ENCODE measurements at places on chromosomes 3 and 15. TPM values are rescaled to one million over a fixed set of nuclear protein-coding genes. Genes with fewer than 3 reads are reported as not detected.

PRR20G gene
- not detected for polyA plus RNA-seq

AADAC gene
- polyA plus RNA-seq: not detected

SLC7A14 gene
- polyA plus RNA-seq: 14.6 TPM

SLC30A4 gene
- polyA plus RNA-seq: 6.9 TPM

BDH1 gene
- 46.5 TPM for polyA plus RNA-seq

SLC22A13 gene
- 0.42 TPM for polyA plus RNA-seq

SPATA12 gene
- polyA plus RNA-seq: 0.20 TPM

ERICH6 gene
- 0.89 TPM for polyA plus RNA-seq

MYO5C gene
- 4.2 TPM for polyA plus RNA-seq

SMCO1 gene
- polyA plus RNA-seq: 0.23 TPM

DNA sequence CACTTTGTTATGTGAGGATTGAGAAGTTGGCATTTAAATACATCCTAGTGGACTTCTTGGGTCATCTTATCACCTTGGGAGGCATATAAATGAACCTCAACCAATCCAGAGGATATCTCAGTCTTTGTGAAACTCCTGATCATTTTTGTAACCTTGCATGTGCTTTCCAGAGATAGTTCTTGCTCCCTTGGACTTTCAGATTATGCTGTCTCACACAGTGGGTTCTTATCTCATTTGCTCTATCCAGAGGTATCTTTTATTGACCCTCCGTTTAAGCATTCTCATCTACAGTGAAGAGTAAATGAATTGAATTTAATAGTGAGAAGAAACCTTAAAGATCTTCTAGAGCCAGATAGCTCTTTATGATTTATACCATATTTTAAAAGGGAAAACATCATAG lies 10.4 kb downstream of the ARMC8 start:
- no peak for DNase-seq

DNA sequence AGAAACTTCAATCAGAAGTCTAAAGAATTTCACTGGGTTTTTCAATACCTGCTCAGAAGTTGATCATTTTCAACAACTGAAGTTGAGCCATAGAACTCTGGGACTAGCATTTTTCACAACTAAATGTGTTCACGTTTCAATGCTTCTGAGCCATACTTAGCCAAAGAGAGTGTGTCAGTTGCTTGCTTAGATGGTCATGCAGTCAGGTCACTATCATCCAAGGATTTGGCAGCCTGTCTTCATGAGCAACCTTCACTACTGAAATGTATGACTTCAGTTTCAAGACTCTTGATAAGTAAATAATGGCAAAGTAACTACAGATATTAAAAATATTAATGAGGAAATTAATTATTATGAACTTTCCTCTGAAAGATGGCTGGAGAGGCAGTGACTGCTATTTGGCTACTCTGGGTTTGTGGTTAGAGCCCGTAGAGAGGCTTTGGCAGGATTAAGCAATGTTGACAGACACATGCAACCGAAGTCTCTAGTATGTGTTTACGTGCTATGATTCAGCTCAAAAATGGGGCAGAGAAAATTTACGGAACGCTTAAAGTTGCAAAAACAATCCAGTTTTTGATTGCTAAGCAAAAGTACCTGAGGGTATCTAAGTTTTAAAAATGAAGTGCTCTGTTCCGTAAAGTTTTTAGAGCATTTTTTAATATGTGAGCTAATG lies 133.8 kb downstream of the GMNC start:
- no peak for DNase-seq

GRCh38 chr3:12750223-12750622 lies 8.8 kb downstream of the TMEM40 start:
- DNase-seq: no peak

DNA sequence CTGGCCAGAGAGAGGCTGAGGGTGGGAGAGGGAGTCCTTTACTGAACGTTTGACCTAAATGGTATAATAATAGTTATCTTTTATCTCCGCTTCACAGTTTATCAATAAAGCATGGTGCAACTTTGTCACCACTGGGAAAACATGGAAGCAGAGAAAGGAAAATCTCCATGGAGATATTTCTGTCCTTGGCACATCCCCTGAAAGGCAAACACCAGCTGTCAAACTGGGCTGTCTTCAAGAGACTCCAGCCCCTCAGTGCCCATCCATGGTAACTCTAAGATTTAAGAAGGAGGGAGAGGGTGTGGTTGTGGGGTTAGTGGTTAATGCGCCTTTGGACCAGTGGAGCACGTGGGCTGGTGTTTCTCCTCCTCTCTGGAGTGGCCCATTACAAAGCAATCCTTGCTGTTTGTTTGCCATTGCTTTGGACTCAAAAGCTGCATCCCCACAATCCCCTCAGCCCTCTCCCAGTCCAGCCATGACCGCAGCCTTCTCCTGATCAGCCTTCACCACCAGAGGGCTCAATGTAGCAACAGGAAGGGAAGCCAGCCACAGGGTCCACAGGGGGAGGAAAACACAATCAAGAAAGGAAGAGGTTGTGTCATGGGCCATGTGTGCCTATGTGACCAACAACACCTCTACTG lies 38.2 kb upstream of the FAM174B start:
- no peak for DNase-seq

GRCh38 chr15:70974004-70974832 lies 81.6 kb downstream of the LRRC49 start:
- DNase-seq: peak; percentile 7

- no peak for DNase-seq
Observed at GRCh38 chr3:113954091-113954685, 6.4 kb downstream of the ZDHHC23 start.

DNA sequence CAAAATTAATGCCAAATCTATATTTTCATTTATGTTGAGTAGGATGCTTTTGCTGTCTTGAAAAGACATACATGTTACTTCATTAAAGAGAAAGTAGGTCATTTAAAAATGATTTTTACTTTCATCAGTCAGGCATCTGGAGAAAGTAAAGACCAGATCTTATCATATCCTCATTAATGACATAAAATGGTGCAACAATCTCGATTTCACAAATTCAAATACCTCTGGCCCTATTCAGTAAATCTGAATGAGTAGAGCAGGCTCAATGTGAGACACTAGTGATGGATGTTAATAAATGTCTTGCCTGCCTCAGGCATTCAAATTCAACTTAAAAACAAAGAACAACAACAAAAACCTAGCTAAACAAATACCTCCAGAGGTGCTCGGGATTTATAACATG lies 714.1 kb downstream of the NAALADL2 start:
- no peak for DNase-seq

GRCh38 chr3:68999605-69000004 lies 13.9 kb downstream of the EOGT start:
- no peak for DNase-seq

- no peak for DNase-seq
Observed at GRCh38 chr3:152443212-152444023, 174.7 kb downstream of the MBNL1 start.

- no peak for DNase-seq
Observed at GRCh38 chr3:139811331-139811730, 123.7 kb upstream of the CLSTN2 start.

GRCh38 chr3:185718736-185719593 lies 105.9 kb downstream of the IGF2BP2 start:
- peak; percentile 67 for DNase-seq

DNA sequence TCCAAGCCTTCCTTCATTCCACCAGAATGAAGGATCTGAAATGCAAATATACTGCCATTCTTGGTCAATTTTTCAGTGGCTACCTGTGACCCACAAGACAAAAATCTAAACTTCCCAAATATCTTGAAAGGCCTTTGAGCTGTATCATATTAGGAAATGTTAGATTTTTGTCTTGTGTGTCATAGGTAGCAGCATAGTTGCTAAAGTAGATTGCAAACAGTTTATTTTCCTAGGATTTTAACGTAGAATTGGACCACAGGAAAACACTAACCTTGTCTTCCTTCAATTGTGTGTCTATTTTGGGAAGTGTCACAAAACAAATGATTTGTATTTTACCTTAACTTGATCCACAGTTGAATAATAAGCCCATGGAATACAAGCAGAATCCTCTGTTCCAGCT lies 42.4 kb downstream of the CP start:
- no peak for DNase-seq

- no peak for DNase-seq
Observed at GRCh38 chr3:81217101-81217500, 544.3 kb downstream of the GBE1 start.

DNA sequence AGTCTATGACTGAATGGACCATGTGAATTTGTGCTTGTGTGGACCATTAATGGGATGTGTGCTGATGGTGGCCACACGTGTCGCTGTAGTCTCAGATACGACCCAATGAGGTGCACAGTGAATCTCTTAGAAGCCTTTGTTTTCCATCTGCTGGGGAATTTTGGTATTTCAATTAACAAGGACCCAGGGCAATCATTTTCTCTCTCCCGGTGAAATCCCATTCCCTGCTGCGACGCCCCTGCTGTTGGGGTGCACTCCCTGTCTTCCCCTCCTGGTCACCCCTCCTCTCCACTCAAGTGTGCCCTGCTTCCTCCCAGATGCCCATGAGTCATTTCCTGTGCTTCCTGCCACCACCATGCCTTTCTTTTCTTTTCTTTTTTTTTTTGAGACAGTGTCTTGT lies 32.7 kb downstream of the EBLN2 start:
- DNase-seq: no peak

- no peak for DNase-seq
Observed at GRCh38 chr15:36917411-36918267, 182.7 kb downstream of the MEIS2 start.

DNA sequence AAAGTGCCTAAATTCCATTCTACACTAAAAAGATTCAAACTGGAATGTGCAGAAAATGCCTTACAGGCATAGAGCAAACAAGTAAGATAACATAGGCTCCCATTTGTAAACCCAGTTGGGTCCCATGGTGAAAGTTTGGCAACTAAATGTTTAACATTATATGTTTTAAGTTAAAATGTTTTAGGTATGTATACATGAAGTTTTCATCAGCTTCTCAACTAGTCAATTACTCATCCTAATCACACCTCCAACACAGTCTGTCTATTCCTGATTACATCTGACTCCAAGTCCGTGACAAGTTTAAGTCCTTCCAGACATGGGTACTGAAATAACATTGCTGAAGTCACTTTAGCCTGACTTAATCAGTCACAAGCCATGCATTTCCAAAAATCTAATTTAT lies 25.0 kb downstream of the MYLK start:
- DNase-seq: no peak

- no peak for DNase-seq
Observed at GRCh38 chr3:13105896-13106250, 32.6 kb upstream of the IQSEC1 start.

DNA sequence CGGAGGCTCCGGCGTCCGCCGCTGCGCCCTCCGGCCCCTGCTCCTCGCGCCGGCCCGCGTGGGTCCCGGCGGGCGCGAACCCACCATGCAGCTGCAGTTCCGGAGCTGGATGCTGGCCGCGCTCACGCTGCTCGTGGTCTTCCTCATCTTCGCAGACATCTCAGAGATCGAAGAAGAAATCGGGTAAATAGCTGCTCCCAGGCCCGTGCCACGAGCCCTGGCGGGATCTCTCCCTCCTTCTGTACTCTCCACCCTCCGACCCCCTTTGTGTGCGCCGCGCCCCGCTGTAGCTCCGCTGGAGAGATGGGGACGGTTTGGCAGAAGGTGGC lies 263 bp downstream of the ST8SIA2 start:
- DNase-seq: peak; percentile 68

DNA sequence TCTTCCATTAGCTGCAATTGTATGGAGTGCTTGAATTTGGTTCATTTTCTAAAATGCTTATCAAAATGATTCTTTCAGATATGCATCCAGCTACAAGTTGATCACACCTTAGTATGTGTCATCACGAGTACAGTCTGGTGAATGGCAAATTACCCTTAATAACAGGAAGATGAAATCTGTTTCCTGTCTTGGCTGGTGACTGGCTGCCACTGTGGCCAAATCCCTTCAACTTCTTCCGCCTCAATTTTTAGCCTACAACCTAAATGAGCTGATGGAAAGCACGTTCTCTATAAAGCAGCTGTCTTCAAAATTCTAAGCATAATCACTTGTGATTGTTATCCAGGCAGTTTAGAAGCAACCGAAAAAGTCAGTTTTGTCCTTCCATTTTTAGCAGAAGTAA lies 387.1 kb upstream of the NECTIN3 start:
- DNase-seq: no peak

DNA sequence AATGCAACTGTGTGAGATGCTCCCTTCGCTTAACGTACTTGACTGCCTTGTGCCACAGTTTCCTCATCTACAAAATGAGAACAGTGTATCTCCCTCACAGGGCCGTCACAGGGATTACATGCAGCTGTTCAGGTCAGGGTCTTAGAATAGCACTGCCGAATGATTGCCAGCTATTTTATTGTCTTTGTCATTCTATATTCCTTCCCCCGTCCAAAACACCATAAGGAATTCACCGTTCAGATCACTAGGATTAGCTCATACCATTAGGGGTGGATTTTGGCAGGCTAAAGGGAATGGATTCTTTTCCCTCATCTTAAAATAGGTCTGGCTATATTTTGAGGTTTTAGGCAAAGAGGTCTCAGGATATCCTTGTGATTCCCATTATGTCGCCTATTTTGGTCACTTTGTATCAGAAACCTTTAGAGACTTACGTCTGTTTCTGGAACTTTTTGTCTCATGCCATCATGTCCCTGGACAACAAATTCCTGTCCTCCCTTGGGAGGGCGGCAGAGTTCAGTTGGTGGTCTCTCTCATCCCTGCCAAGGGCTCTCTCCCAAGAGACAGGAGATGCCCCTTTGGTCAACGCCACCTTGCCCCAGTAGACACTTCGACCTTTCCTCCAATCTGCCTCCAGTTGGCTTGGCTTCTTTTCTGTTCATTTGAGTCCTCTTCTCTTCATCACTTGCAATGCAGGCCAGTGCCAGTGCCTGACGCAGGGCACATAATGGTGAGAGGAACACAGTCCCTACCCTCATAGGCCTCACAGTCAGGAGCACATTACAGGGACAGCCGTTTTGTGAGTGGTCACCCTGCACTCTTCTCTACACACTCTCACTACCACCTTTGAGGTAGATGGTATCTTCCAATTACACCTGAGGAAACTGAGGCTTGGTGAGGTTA lies 171.6 kb upstream of the BHLHE40 start:
- DNase-seq: no peak
